ENCODE measurements at places on chromosomes 11 and 22. TPM values are rescaled to one million over a fixed set of nuclear protein-coding genes. Genes with fewer than 3 reads are reported as not detected.

GRCh38 chr11:60182541-60183330, at the start of gene MS4A6A:
Gene MS4A6A (minus strand): TSS chr11:60183083. CDS start chr11:60181727, 1,356 bp downstream.
- DNase-seq = no peak
- no peak within 1 kb of the TSS for H3K27ac ChIP-seq
- no peaks in the 10 kb centered on the region for H3K27me3 ChIP-seq
- peaks cover 2% of the 10 kb centered on the region for H3K36me3 ChIP-seq
- H3K4me1 ChIP-seq = no peaks in the 10 kb centered on the region
- H3K4me3 ChIP-seq = no peak within 1 kb of the TSS

- no peaks in the 10 kb centered on the region for H3K36me3 ChIP-seq
- H3K27ac ChIP-seq = peak within 1 kb of the TSS; percentile 85
- H3K27me3 ChIP-seq = peaks cover 13% of the 10 kb centered on the region
- H3K4me3 ChIP-seq = peak within 1 kb of the TSS; percentile 90
- H3K4me1 ChIP-seq = peaks cover 46% of the 10 kb centered on the region
Observed at GRCh38 chr22:29205594-29206371, at the start of gene EMID1. Gene EMID1 (plus strand): TSS chr22:29205896. CDS start chr22:29206039, 143 bp downstream.

GRCh38 chr11:132008226-132008625, 637.8 kb downstream of the NTM start:
- H3K36me3 ChIP-seq = no peaks in the 10 kb centered on the region
- H3K4me1 ChIP-seq = peaks cover 20% of the 10 kb centered on the region
- no peak for DNase-seq
- H3K27me3 ChIP-seq = peaks cover 3% of the 10 kb centered on the region

- peak overlapping the region; percentile 39 for H3K27ac ChIP-seq
- peaks cover 6% of the 10 kb centered on the region for H3K36me3 ChIP-seq
- peaks cover 13% of the 10 kb centered on the region for H3K4me1 ChIP-seq
- no peak overlapping the region for H3K4me3 ChIP-seq
- H3K27me3 ChIP-seq = no peaks in the 10 kb centered on the region
Observed at GRCh38 chr11:9473408-9473807, 12.6 kb downstream of the ZNF143 start.

Gene ADM2
- 1.7 TPM for total RNA-seq

Gene ANO9
- not detected for total RNA-seq

- no peaks in the 10 kb centered on the region for H3K36me3 ChIP-seq
Observed at GRCh38 chr11:110832080-110832479, 119.8 kb upstream of the ARHGAP20 start.

GRCh38 chr22:39360674-39361413, 11.1 kb downstream of the SYNGR1 start:
- no peaks in the 10 kb centered on the region for H3K27me3 ChIP-seq
- no peak overlapping the region for H3K27ac ChIP-seq
- peaks cover 23% of the 10 kb centered on the region for H3K4me1 ChIP-seq
- no peak for DNase-seq

DNA sequence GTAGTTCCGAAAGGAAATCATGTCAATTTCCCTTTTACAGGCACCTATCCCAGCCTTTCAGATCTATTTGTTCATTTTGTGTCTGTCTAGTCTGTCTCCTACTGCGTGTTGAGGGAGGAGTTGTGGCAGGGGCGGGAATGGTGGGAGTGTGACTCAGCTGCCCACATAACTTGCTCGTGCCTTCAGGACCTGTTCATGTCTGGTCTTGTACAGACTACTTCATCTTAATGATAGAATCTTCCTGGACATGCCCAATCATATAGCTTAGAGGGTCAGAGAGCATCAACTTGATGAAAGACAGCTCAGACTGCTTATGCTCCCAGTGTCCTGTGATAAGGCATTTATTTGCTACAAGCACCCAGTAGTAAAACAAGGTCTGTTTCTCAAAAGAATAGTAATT, 61.0 kb upstream of the BIRC3 start:
- H3K4me1 ChIP-seq = peaks cover 7% of the 10 kb centered on the region
- no peaks in the 10 kb centered on the region for H3K36me3 ChIP-seq
- H3K27me3 ChIP-seq = no peaks in the 10 kb centered on the region
- no peak overlapping the region for H3K27ac ChIP-seq
- DNase-seq = no peak
- H3K4me3 ChIP-seq = no peak overlapping the region

- H3K4me3 ChIP-seq = no peak overlapping the region
- no peak for DNase-seq
- no peaks in the 10 kb centered on the region for H3K27me3 ChIP-seq
- H3K4me1 ChIP-seq = peaks cover 45% of the 10 kb centered on the region
- peaks cover 11% of the 10 kb centered on the region for H3K36me3 ChIP-seq
- no peak overlapping the region for H3K27ac ChIP-seq
Observed at GRCh38 chr22:45834241-45834640, 142.7 kb downstream of the WNT7B start.

DNA sequence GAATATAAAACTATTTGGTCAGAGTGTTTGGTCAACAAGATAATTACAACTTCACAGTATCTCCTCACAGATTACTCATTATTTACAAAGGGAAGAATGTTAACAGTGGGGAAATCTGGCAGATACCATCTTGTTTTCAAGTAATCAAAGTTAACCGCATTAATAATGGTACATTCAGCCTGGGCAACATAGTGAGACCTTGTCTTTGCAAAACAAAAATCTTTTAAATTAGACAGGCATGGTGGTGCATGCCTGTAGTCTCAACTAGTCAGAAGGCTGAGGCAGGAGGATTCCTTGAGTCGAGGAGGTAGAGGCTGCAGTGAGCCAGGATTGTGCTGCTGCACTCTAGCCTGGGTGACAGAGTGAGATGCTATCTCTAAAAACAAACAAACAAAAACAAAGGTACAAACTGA, 78.5 kb downstream of the ACER3 start:
- H3K4me3 ChIP-seq = no peak overlapping the region
- H3K4me1 ChIP-seq = no peaks in the 10 kb centered on the region
- no peak for DNase-seq
- no peak overlapping the region for H3K27ac ChIP-seq

GRCh38 chr11:83034673-83035014, 37.1 kb downstream of the RAB30 start:
- H3K4me1 ChIP-seq = peaks cover 25% of the 10 kb centered on the region
- no peak overlapping the region for H3K4me3 ChIP-seq
- peaks cover under 1% of the 10 kb centered on the region for H3K36me3 ChIP-seq

Gene OR52I2
- total RNA-seq = not detected

DNA sequence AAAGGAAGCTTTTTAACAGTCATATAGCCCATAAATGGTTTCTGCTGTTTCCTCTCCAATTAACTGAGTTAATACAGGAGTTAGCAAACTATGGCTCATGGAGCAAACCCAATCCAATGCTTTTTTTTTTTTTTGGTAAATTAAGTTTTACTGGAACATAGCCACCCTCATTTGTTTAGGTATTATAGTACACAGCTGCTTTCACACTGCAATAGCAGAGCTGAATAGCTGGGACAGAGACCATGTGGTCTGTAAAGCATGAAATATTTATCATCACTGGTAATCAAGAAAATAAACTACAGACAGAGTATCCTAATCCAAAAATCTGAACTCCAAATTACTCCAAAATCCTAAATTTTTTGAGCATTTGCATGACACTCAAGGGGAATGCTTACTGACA, 53.7 kb downstream of the RDX start:
- H3K4me3 ChIP-seq = no peak overlapping the region
- H3K36me3 ChIP-seq = peaks cover 25% of the 10 kb centered on the region
- no peaks in the 10 kb centered on the region for H3K4me1 ChIP-seq

Gene SMIM38
- total RNA-seq = 1.1 TPM

- H3K4me1 ChIP-seq = peaks cover 5% of the 10 kb centered on the region
- no peaks in the 10 kb centered on the region for H3K27me3 ChIP-seq
- H3K27ac ChIP-seq = no peak overlapping the region
- DNase-seq = no peak
- H3K4me3 ChIP-seq = no peak overlapping the region
- peaks cover 14% of the 10 kb centered on the region for H3K36me3 ChIP-seq
Observed at GRCh38 chr11:34451053-34451452, 12.3 kb downstream of the CAT start.

DNA sequence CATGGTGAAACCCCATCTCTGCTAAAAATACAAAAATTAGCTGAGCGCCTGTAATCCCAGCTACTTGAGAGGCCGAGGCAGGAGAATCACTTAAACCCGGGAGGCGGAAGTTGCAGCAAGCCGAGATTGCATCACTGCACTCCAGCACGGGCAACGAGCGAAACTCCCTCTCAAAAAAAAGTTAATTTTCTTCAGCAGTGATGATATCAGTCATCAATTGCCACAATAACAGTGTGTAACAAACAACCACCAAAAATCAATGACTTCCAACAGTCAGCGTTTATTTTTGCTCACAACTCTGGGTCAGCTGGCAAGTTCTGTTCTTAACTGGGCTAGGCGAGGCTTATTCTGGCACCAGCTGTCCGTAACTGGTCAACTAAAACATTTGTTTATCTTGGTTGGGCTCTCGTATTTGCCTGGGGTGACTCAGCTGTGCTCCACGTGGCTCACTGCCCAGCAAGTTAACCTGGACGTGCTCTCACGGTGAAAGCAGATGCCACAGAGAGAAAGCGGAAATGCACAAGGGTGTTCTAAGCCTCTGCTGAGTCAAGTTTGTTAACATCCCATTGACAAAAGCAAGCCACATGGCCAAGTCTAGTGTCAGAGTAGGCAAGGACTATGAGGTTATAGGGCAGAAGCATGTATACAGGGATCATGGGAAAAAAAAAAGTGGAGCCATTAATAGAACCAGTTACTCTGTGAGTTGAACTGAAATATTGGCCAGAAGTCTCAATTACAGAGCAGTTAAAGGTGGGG, 52.1 kb downstream of the LHFPL7 start:
- no peak overlapping the region for H3K27ac ChIP-seq
- H3K27me3 ChIP-seq = peaks cover 3% of the 10 kb centered on the region
- no peak overlapping the region for H3K4me3 ChIP-seq

Gene NCAM1
- total RNA-seq = 76.7 TPM

Gene CCDC81
- 2.1 TPM for total RNA-seq

DNA sequence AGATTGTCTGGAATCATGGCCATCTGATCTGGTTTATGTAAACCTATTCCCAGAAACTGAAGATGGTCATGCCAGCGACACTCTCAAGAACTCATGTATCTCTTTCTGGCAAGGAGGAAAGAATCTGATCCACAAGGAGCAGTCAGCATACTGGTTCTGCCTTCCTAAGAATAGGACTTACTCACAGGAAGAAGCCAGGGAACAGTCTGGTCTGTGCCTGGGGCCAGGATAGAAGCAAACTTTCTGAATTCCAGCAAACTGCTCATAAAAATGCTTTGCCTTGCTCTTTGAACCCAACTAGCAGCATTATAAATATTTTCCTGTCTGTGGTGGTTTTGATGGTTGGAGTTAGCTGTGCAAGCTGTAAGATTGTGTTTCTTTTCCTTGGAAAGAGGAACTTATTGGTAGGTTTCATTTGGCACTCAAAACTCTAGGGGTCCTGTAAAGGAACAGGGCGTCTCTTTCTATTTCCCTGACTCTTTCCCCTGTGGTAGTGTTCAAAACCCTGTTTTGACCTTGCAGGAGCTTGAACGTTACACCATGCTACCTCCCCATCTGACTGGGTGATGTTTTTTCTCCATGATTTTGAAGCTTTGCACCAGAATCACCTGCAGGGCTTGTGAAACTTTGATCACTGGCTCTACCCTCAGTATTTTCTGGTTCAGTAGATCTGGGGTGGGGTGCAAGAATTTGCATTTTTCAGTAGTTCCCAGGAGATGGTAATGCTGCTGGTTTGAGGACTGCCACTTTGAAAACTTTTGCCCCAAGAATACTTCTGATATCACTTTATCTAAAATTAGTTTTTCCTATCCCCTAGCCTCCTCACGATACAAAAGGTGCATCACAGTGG, 627.8 kb upstream of the ANO5 start:
- H3K4me1 ChIP-seq = no peaks in the 10 kb centered on the region
- no peak for DNase-seq
- H3K27ac ChIP-seq = no peak overlapping the region
- no peak overlapping the region for H3K4me3 ChIP-seq

Gene OPCML
- total RNA-seq = 0.91 TPM

Gene PIWIL4
- total RNA-seq = 0.68 TPM

DNA sequence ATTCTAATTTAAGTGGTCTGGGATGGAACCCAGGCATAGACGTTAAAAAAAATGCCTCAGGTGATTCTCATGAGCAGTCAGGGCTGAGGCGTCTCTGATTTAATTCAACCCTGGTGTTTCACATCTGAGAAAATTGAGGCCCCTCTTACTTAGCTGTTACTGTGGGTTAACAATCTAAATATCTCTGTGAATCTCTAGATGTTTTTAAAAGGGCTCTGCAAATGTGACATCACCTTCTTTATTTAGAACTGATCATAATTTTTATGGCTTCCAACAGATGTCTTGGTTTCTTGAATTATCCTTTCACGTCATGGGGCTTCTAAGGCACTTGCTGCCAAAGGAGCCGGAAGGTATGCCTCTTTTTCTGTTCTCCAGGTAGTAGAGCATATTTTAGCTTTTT, 76.1 kb upstream of the LIN7C start:
- no peaks in the 10 kb centered on the region for H3K4me1 ChIP-seq
- no peak overlapping the region for H3K4me3 ChIP-seq
- no peak overlapping the region for H3K27ac ChIP-seq
- no peaks in the 10 kb centered on the region for H3K36me3 ChIP-seq
- no peak for DNase-seq
- H3K27me3 ChIP-seq = no peaks in the 10 kb centered on the region

Gene OR6A2
- total RNA-seq = 0.21 TPM

- no peaks in the 10 kb centered on the region for H3K36me3 ChIP-seq
- H3K27me3 ChIP-seq = no peaks in the 10 kb centered on the region
- DNase-seq = no peak
- peaks cover 6% of the 10 kb centered on the region for H3K4me1 ChIP-seq
Observed at GRCh38 chr11:116200564-116200963, 572.2 kb downstream of the BUD13 start.

- no peak overlapping the region for H3K4me3 ChIP-seq
- no peaks in the 10 kb centered on the region for H3K36me3 ChIP-seq
- H3K4me1 ChIP-seq = peaks cover 50% of the 10 kb centered on the region
- DNase-seq = no peak
- no peaks in the 10 kb centered on the region for H3K27me3 ChIP-seq
- H3K27ac ChIP-seq = no peak overlapping the region
Observed at GRCh38 chr11:120340529-120340928, 4.3 kb downstream of the ARHGEF12 start.

DNA sequence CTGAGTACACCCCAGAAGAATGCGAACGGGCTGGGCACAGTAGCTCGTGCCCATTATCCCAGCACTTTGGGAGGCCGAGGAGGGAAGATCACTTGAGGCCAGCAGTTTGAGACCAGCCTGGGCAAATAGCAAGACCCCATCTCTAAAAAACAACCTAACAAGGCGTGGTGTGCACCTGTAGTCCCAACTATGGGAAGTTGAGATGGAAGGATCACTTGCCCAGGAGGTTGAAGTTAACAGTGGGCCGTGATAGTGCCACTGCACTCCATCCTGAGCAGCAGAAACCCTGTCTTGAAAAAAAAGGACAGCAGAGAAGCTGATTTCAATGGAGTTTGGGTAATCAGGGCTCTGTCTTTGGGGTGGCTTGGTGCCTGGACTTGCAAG, 3.3 kb downstream of the RPLP2 start:
- H3K27me3 ChIP-seq = no peaks in the 10 kb centered on the region
- H3K4me1 ChIP-seq = peaks cover 23% of the 10 kb centered on the region
- H3K27ac ChIP-seq = no peak overlapping the region
- H3K36me3 ChIP-seq = peaks cover 5% of the 10 kb centered on the region

Gene VPS26B
- total RNA-seq = 47.8 TPM

GRCh38 chr11:28366549-28367346, 258.6 kb downstream of the METTL15 start:
- peaks cover 24% of the 10 kb centered on the region for H3K36me3 ChIP-seq
- H3K4me1 ChIP-seq = no peaks in the 10 kb centered on the region
- no peak overlapping the region for H3K4me3 ChIP-seq
- H3K27me3 ChIP-seq = no peaks in the 10 kb centered on the region

Gene OR51B2
- total RNA-seq = not detected

All from neural crest cell (in vitro differentiated cells).